ENCODE measurements at places on chromosomes 16 and 17.

GRCh38 chr16:973366-973765 is 2.6 kb upstream of the LMF1 start:
- H3K27ac ChIP-seq, result no peak overlapping the region
- no peaks in the 10 kb centered on the region for H3K36me3 ChIP-seq
- no peak for DNase-seq
- H3K4me3 ChIP-seq, result no peak overlapping the region
- no peaks in the 10 kb centered on the region for H3K27me3 ChIP-seq

GRCh38 chr17:61309362-61310256 is 90.0 kb upstream of the TBX2 start:
- no peak overlapping the region for H3K4me3 ChIP-seq
- no peaks in the 10 kb centered on the region for H3K27me3 ChIP-seq
- H3K4me1 ChIP-seq, result peaks cover 37% of the 10 kb centered on the region
- DNase-seq, result no peak
- H3K36me3 ChIP-seq, result no peaks in the 10 kb centered on the region

- no peak for DNase-seq
- H3K36me3 ChIP-seq, result peaks cover 53% of the 10 kb centered on the region
- no peak overlapping the region for H3K4me3 ChIP-seq
- no peaks in the 10 kb centered on the region for H3K4me1 ChIP-seq
These were observed 17.2 kb downstream of the ATP6V0A1 start for GRCh38 chr17:42475835-42476234.

DNA sequence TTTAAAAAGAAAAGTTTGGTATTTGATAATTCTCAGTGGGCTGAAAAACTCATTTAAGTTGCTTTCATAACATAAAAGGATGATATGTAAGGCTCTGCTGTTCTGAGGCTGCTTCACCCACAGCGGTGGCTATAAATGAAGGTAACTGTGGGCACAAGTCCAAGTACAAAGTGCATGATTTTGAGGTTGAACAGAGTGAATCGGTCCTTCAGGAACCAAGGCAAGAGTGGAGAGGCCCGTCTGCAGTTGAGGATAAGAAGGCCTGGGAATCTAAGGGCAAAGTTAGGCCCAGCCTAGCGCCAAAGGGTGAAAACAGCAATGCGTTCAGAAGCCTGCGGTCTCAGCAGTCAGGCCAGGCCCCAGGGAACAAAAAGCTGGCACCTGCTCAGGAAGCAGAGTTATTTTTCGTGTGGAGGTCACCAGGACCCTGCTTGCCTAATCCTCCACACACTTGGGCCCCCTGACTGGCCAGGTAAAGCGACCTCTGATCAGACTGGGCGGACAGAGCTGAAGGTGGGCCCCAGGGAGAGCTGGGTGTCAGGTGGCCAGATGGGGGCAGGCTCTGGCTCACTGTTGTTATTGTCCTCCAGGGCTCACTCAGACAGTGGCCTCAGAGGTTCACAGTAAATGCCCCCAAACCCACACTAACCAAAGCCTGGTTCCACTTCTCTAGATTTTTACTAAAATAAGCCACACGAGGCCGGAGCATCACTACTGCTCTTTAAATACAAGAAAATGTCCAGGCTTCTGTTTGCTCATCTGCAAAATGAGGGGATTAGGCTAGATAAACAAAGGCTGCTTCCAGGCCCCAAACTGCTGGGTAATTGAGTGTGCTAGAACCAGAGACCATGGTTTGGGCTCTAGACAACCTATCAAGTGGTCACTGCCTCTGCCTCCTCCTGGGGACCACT is 46.5 kb downstream of the TEX2 start:
- H3K4me1 ChIP-seq, result peaks cover 62% of the 10 kb centered on the region
- peaks cover 4% of the 10 kb centered on the region for H3K36me3 ChIP-seq
- H3K27ac ChIP-seq, result peak overlapping the region; percentile 76
- H3K27me3 ChIP-seq, result no peaks in the 10 kb centered on the region
- no peak overlapping the region for H3K4me3 ChIP-seq
- no peak for DNase-seq

DNA sequence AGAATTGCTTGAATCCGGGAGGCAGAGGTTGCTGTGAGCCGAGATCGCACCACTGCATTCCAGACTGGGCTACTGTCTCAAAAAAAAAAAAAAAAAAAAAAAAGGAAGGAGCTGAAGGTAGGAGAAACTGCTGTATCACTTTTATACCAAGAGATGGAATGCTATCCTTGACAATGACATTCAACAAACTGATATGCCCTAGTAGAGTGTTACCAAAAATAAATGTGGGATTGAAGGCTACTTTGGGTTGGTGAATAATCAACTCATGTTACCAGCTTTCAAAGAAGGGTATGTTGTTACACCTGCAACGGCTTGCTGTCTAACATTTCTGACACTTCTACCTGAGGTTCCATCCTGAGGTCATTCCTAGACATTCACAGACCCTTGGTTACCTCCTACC is 84.9 kb downstream of the TEX14 start:
- H3K36me3 ChIP-seq, result no peaks in the 10 kb centered on the region
- H3K27me3 ChIP-seq, result no peaks in the 10 kb centered on the region
- no peak overlapping the region for H3K4me3 ChIP-seq
- no peak overlapping the region for H3K27ac ChIP-seq
- no peaks in the 10 kb centered on the region for H3K4me1 ChIP-seq

DNA sequence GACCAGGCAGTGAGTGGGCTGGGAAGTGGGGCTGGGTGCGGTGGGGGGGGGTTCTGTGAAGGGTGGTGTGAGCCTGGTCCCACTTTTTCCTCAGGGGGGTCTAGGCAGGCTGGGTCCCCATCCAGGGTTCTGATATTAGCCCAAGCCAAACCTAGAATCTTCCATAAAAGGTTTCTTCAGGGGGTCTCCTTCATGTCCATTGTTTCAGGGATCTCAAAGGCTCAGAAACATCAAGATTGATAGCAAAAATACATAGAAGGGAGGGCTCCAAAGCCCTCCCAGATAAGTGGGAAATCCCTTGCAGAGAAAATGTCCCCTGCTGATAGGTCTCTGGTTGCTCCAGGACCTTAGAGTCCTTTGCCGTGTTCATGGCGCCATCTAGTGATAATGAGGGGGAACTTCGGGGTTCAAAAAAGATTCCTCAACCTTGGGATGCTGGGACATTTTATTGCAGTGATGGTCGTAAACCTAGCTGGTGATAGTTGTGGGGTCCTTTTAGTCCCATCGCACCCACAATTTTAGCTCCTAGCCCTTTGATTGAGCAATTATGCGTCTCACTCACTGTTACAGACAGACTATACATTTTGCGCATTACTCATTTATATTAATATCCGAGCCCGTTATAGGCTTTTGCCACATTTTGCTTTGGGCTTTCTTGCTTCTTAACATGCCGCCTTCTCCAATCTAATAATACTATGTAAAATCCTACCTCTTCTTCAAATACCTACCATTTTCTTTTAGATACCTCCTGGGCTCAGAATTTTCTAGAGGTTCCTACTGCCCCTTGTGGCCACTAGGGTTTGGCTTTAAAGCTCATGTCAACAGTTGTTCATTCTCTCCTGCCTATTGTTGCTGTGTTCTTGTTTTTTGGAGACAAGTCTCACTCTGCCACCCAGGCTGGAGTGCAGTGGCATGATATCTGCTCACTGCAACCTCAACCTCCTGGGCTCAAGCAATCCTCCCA is 35.1 kb downstream of the IGF2BP1 start:
- DNase-seq, result no peak
- H3K4me3 ChIP-seq, result no peak overlapping the region
- no peaks in the 10 kb centered on the region for H3K36me3 ChIP-seq
- no peaks in the 10 kb centered on the region for H3K27me3 ChIP-seq
- H3K4me1 ChIP-seq, result no peaks in the 10 kb centered on the region

- H3K4me3 ChIP-seq, result no peak overlapping the region
- H3K4me1 ChIP-seq, result peaks cover 20% of the 10 kb centered on the region
- H3K36me3 ChIP-seq, result no peaks in the 10 kb centered on the region
- H3K27ac ChIP-seq, result no peak overlapping the region
These were observed 15.6 kb downstream of the RNF112 start for GRCh38 chr17:19426631-19427030.

- H3K27me3 ChIP-seq, result no peaks in the 10 kb centered on the region
- no peaks in the 10 kb centered on the region for H3K36me3 ChIP-seq
- DNase-seq, result no peak
- H3K27ac ChIP-seq, result no peak overlapping the region
These were observed 4.3 kb downstream of the GID4 start for GRCh38 chr17:18043491-18043890.

- no peak overlapping the region for H3K27ac ChIP-seq
- H3K4me1 ChIP-seq, result no peaks in the 10 kb centered on the region
- no peaks in the 10 kb centered on the region for H3K36me3 ChIP-seq
- no peak for DNase-seq
These were observed 140.2 kb downstream of the MSI2 start for GRCh38 chr17:57396511-57396921.
